Anterior cingulate cortex (tissue), 58 donors: ENCODE measurements at places on chromosomes 6 and 20.

DNA sequence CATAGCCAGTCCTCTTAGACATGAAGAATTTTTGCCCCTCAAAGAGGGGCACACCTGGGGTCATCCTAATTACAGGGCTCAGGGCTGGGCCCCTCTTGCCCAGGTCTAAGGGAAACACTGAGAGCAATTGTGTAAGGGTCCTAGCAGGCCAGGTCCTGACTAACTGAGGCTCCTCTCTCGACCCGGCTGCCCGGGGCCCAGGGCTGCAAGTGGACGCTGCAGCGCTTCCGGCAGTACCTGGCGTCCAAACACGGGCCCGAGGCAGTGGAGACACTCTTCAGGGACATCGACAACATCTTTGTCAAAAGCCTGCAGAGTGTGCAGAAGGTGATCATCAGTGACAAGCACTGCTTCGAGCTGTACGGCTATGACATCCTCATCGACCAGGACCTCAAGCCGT is 17.4 kb downstream of the PDRG1 start:
- no peak for DNase-seq

DNA sequence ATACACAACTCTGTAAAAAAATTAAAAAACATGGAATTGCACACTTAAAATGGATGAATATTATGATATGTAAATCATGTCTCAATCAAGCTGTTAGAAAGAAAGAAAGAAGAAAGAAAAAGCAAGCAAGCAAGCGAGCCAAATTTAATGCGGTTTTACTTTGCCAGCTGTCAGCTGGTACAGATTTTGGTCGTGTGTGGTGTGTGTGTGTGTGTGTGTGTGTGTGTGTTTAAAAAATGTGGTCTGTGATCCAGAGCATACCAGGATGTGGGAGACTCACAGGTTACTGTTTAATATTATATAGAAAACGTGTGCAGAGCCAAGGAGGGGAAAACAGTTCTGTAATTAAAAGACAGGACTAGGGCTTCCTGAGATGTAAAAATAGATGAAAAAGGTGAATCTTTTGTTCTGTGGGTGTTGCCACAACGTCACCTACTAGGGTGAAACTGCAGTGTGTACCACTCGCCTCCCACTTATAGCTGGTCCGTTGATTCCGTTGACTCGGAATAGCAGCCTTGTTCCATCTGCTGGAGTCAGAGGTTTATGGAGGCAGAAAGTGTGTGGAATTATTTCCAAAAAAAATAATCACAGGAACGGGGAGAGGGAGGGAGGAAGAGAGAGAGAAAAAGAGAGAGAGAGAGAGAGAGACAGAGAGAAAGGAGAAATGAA is 197.7 kb downstream of the BCAS1 start:
- no peak for DNase-seq

DNA sequence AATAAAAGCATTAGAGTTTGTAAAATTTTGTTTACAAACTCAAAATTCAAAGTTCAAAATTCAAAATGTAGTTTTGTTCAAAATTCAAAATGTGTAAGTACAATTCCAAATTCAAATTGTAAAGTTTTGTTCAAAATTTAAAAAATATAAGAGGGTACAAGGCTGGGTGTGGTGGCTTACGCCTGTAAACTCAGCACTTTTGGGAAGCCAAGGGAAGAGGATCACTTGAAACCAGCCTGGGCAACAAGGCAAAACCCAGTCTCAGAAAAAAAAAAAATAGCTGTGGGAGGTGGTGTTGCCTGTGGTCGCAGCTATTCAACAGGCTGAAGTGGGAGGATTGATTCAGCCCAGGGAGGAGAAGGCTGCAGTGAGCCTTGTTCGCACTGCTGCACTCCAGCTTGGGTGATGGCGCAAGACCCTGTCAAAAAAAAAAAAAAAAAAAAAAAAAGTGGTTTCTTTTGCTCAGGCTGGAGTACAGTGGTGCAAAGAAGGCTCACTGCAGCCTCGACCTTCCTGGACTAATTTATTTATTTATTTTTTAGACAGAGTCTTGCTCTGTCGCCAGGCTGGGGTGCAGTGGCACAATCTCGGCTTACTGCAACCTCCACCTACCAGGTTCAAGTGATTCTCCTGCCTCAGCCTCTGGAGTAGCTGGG is 5.4 kb upstream of the ZBTB12 start:
- DNase-seq: no peak

- DNase-seq: no peak
Observed at GRCh38 chr6:118509009-118509617, 39.0 kb upstream of the PLN start.

DNA sequence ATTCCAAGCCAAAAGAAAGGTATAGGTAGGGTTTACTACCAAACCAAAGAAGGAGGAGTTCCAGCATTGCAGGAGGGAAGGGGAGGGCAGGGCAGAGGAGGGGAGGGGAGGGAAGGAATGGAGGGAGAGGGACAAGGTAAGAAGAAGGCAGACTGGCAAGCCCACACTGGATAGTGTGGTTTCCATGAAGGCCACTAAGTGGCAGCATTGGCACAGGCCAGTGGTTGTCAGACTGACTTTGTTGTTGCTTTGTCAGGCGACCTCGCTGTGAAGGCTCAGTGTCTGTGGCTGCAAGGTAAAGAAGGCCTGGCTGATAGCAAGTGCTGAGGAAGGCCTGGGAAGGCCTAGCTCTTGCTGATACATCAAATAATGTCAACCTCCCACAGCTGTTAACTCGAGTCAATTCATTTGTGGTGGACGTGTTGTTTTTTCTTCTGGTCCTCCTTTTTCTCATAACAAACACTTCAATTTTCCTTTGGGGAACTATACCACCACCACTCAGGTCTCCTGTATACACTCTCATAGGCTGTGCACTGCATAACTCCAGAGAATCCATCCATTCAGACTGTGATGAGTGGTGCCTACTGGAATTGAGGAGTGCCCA is 7.7 kb upstream of the ZNF334 start:
- DNase-seq: peak; percentile 4

GRCh38 chr6:56571605-56572004 is 71.1 kb downstream of the DST start:
- no peak for DNase-seq
